ENCODE measurements at places on chromosomes 5 and 9.
A peak's percentile ranks its signal among the peaks of the same experiment; 100 is the strongest.

- DNase-seq, result no peak
Measured at GRCh38 chr9:12878351-12878978, 103.6 kb downstream of the LURAP1L start.

DNA sequence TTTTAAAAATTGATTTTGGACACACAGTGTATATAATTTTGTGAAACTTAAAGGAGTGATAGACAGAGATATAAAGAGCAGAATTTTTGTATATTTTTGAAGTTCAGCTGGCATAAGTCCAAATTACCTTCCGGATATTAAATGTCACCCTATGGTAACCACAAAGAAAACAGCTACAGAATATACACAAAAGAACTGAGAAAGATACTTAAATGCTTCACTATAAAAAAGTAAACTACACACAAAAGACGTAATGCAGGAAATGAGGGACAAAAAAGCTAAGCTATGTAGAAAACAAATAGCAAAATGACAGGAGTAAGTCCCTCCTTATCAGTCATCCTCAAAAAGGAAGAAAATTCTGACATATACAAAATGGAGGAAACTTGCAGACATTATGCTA is 29.4 kb downstream of the HACD4 start:
- DNase-seq, result no peak

DNA sequence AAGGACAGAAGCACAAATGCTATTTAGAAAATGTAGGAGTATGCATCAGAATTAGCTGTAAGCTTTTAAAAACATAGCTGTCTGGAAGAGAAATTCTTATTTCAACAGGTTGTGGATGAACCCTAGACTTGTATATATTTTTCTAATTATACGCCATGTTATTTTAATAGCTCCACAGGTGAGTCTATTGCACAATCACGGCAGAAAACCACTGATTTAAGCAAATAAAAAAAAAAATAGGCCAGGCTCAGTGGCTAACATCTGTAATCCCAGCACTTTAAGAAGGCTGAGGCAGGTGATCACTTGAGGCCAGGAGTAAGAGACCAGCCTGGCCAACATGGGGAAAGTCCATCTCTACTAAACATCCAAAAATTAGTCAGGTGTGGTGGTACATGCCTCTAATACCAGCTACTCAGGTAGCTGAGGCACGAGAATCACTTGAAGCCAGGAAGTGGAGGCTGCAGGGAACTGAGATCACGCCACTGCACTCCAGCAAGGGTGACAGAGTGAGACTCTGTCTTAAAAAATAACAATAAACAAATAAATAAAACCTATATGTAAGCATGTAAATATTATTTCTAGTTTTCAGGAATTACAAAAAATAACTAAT is 11.7 kb downstream of the TRIM23 start:
- no peak for DNase-seq

DNA sequence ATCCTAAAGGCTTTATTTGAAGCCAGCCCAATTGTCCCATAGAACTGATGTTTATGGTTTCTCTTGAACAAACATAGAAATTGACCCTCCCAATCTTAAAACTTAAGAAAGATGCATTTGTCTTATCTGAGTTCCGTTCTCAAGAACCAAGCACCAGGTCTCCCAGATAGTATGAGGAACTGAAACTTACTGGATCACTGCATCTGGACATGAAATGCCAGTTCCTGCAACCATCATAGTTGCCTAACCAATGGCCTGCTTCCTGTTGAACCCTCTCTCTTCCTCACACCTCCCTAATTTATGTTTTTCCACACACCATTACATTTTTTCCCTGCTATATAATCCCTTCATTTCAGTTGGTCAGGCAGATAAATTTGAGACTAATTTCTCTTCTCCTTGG is 478.9 kb downstream of the HTR1A start:
- DNase-seq, result no peak

- DNase-seq, result peak; percentile 47
Measured at GRCh38 chr5:175674731-175675346, 17.0 kb downstream of the HRH2 start.

DNA sequence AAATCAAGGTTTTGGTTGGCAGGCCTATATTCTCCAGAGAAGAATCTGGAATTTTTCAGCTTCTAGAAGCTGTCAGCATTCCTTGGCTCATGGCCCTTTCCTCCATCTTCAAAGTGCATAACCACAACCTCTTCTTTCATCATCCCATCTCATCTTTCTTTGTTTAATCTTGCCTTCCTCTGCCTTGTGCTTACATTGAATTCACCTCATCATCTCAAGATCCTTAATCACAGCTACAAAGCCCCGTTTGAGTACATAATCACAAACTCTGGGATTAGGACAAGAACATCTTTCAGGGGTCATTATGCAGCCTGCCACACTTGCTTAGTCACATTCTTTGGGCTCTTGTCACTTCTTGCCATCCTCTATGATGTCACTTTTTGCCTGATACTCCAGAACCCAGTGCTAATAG is 130.3 kb downstream of the FOXD1 start:
- no peak for DNase-seq

GRCh38 chr5:13350767-13351166 is 593.7 kb downstream of the DNAH5 start:
- no peak for DNase-seq

Data from hematopoietic multipotent progenitor cell treated with erythropoietin and hydrocortisone succinate and interleukin-3 and kit ligand, for 4 days (in vitro differentiated cells).